ENCODE measurements at places on chromosomes 4 and X.

DNA sequence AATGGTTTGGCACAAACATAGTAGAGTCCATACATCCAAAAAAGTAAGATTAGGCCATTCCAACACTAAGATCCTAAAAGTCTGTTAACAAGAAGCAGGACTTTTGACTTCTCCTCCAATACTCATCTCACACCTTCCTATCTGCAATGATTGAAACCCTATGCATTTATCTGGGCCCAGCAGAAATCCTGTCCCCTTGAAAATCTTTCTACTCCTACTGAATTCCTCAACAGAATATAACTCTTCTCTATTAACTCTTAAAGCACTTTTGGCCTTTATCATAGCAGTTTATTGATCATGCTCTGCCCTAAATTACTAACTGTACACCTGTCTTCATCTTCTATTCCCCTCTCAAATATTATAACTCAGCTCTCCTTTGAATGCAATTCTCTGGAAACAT is 4.6 kb downstream of the G3BP2 start:
- DNase-seq: no peak

DNA sequence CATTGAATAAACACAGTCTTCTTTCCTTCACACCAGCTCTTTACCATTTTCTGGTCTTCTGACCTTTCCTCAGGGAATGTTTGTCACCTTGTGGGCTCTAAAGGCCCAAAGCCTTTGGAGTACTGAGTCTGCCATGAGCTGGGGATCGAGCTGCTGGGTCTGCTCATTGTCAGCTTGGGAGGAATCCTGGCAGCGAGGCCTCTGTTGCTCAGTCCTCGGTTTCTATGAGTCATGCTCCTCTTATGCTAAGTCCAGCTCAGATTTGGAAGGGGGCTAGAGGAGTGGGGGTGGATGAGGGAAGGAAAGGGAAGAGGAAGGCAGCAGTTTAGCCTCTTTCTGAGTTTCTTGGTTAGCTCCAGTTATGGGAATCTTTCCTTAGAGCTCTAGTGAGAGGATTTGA is 31.1 kb downstream of the NHSL2 start:
- DNase-seq: no peak

DNA sequence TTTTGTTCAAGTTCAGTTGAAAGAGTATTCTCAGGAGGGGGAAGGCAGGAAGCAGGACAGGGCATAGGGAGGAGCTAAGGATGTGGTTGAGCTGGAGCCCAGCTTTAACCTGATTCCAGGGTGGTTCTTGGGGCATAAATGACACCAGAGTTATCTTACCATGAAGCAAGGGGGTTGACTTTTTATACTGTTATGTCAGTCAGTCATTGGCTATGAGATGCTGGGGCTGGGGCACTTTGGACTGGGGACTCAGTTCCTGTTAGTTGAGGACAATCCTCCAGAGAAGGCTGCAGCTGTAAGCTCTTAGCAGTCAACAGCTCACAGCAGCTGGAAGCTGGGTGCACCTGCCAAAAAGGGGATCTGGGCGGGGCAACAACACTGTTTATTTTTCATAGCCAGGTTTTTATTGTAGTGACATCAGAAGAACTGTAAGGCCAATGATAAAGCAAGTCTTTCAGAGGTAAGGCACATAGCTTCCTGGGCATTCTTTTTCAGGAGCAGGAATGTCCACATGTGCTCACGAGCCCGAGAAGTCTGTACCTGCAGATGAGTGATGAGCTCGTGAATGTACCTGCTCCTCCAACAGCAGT is 78.5 kb downstream of the MID1IP1 start:
- no peak for DNase-seq

DNA sequence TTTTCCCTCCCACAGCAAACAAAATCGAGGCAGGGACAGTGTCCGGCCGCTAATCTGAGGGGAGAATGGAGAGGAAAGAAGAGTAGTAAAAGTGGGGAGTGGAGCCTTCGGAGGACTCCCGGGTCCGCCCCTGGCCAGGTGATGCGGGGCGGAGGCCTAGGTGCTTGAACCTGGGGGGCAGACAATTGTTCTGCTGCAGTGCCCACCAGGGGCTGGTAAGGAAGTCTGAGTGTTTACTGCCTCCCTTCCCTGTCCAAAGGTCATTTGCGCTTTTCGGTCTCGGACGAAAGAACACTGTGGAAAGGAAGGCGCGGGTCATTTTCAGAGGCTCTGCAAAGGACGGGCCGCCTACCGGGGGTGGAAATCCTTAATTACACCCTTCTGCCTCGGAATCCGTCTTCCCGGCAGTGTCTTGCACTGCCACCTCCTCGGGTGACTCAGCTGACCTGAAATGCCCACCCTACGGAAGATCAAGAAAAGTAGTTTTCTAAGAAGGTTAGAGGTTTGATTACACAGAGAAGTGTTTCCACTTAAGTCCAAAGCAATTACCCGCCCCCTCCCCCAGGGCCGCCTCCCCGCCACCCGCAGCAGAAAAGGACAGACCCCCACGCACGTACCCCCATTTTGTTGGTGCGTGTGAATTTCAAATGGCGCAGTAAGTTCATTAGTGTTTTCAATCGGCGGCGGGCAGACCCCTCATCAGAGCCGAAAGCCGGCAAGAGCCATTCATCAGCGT is 99.9 kb upstream of the TENM3 start:
- DNase-seq: no peak

- DNase-seq: no peak
Observed at GRCh38 chrX:119503484-119503861, 35.2 kb downstream of the SLC25A5 start.

- no peak for DNase-seq
Observed at GRCh38 chr4:88659055-88659889, 38.4 kb downstream of the NAP1L5 start.

DNA sequence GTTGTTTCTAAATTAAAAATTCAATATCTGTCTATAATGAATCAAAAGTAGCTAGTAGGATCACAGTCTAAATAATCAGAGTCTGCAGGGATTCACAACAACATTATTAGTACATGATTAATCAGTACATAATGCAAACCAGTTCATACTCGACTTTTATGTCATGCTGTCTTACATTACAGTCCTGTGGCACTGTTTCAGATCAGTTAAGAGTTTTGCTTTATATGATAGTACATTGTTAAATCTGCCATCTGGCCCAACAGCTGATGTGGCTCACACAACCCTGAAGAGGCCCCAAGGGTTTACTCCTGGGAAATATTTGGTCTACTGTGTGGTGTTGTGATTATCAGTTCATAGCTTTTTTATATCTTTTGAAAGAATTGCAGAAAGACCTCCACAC is 247.1 kb upstream of the ETNPPL start:
- DNase-seq: no peak

DNA sequence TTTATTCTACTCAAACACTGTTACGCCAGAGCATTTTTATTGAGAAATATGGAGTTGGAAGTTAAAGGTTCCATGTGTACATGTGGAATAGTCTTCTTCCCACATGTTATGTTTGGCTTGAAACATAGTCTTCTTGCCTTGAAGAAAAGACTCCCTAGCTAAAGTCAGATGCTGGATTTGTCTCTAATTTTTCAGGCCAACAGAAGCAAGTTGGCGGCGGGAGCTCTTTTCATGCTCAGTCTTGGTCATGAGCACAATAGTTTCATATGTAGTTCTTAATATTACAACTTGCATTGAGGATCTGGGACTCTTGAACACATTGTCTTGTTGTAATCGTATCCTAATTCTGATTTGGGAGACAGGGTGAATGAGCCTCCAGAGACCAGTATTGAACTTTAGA is 19.4 kb downstream of the SEPTIN11 start:
- no peak for DNase-seq
